ENCODE measurements at places on chromosomes 12 and 14. TPM values are rescaled to one million over a fixed set of nuclear protein-coding genes. Genes with fewer than 3 reads are reported as not detected.

The REP15 gene
- not detected for total RNA-seq

The GPR162 gene
- total RNA-seq, result 3.2 TPM

The KRT77 gene
- 2.5 TPM for total RNA-seq

The GALNT9 gene
- total RNA-seq, result 1.5 TPM

The NOVA1 gene
- 35.1 TPM for total RNA-seq

The ZCRB1 gene
- 36.3 TPM for total RNA-seq

The PRH2 gene
- not detected for total RNA-seq

The SMIM41 gene
- total RNA-seq, result 1.5 TPM

The RIMBP2 gene
- total RNA-seq, result 0.25 TPM

The TBX5 gene
- total RNA-seq, result not detected

The NRXN3 gene
- 4.7 TPM for total RNA-seq

The C12orf50 gene
- not detected for total RNA-seq

The PLEKHH1 gene
- total RNA-seq, result 2.5 TPM

The DCN gene
- 1,553 TPM for total RNA-seq

The CHGA gene
- 5.4 TPM for total RNA-seq

The LMNTD1 gene
- total RNA-seq, result not detected

The KRT85 gene
- total RNA-seq, result not detected

The DIO2 gene
- 38.5 TPM for total RNA-seq

The TAS2R9 gene
- not detected for total RNA-seq

The WNT5B gene
- total RNA-seq, result 7.6 TPM

The CDC42BPB gene
- total RNA-seq, result 105 TPM

The SRRM4 gene
- total RNA-seq, result under 0.01 TPM

The USP44 gene
- 0.49 TPM for total RNA-seq

The ST8SIA1 gene
- total RNA-seq, result 5.2 TPM

The DAO gene
- not detected for total RNA-seq
